ENCODE measurements at places on chromosomes 5 and 9.

- no peak for DNase-seq
Observed at GRCh38 chr9:91420501-91421127, 3.0 kb downstream of the NFIL3 start.

DNA sequence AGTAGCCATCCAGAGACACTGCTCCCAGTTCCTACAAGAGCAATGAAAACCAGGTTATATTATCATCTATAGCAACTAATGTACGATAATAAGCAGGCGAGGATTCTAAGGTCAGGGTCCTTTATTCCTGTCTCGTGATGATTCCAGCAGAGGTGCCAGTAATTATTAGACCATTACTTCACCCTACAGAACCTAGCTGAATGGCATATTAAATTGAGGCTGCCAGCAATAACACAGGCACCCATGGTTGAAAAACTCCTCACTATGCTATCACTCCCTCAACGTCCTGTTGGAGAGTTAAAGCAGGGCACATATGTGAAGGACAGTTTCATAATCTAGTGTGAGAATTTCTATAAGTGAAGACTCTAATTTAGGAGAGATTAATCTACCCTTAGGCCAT is 29.7 kb downstream of the DCAF12 start:
- no peak for DNase-seq

GRCh38 chr5:180155365-180155926 is 53.6 kb downstream of the RASGEF1C start:
- no peak for DNase-seq

GRCh38 chr5:135442431-135443160 is 4.6 kb downstream of the DCANP1 start:
- no peak for DNase-seq

- peak; percentile 63 for DNase-seq
Observed at GRCh38 chr5:5572010-5572865, 149.8 kb downstream of the ICE1 start.

GRCh38 chr9:90969021-90969675 is 167.5 kb downstream of the SYK start:
- DNase-seq: no peak

GRCh38 chr5:123790226-123790625 is 278.2 kb downstream of the CSNK1G3 start:
- DNase-seq: no peak

GRCh38 chr5:117675646-117676045 is 1101.0 kb upstream of the SEMA6A start:
- DNase-seq: no peak

GRCh38 chr5:96343094-96343493 is 90.0 kb downstream of the PCSK1 start:
- DNase-seq: no peak

Measured in nephron progenitor cell (in vitro differentiated cells).